Natural killer cell (primary cell): ENCODE measurements at places on chromosomes 7 and 10.

DNA sequence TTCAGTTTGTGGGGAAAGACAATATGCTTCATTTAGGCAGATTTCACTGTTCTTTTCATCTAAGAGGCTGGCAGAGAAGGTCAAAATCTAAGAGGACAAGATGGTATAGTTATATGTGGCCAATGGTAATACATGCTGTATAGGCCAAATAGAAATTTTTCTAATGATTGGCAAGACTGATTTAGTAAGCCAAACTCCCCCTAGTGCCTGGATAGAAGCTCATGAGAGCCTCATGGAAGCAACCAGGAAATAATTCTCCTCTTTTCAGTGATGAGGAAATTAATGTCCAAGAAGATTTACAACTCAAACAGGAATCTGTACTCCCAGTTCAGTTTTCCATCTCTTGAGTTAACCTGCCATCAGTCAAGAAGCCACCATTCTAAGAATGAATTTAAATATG is 253.6 kb upstream of the PHF14 start:
- no peak for DNase-seq

GRCh38 chr10:132310701-132311337 is 3.1 kb upstream of the STK32C start:
- no peak for DNase-seq

- DNase-seq, result no peak
Measured at GRCh38 chr10:116815641-116816415, 33.5 kb upstream of the ENO4 start.

DNA sequence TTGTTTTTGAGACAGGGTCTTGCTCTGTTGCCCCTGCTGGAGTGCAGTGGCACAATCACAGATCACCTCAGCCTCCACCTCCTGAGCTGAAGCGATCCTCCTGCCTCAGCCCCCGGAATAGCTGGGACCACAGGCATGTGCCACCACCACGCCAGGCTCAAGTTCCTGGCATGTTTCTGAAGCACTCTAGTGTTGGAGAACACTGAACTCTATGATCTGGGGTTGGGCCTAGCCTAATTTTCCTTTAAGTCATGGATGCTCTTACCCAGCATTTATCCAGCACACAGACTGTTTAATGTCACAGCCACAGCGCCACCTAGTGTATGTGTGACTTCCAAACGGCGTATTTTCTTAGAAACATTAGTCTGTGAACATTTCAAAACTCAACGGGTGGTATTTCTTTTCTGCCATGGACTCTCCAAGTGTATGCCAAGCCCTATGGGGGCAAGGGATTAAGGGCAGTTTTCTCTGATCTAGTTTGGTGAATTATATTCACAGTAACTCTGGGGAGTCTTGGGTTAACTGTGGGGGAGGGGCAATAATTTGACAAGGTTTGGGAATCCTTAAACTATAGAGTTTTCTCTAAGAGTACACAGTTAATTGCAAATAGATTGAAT is 91.8 kb downstream of the CREM start:
- peak; percentile 94 for DNase-seq

DNA sequence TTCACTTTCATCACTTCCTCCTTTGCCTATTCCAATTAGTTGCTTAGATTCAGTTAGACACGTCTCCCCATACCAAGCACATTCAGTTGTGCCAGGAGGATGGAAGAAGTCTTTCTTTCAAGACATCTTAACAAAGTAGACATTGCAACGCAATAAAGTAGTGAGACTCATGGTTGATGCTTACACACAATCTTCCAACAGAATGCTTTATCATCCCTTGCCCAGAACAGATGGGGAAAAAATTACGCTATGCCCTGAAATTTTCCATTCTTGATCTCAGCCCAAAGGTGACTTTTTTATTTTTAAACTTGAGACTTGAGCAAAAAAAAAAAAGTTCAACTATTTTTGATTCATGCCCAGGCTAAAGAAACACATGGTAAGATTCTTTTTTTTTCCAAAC is 74.9 kb downstream of the KCNMA1 start:
- no peak for DNase-seq

GRCh38 chr10:84665211-84665610 is 336.8 kb downstream of the CCSER2 start:
- no peak for DNase-seq

DNA sequence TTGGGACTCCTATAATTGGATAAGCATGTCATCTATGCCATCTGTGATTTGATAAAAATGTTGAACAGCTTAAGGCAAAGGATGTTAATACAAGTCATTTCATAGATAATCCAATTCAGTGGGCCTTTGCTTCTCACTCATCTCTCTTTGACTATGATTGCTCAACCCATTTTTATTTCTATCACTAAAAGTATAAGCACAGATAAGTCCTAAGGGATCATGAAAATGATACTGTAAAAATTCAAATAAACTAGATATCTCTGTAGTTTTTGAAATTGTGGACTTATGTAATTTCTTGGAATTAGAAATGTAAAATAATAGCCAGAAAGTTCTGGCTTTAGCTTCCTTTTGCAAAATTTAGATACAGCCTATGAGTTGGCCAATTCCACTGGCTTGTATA is 440.3 kb downstream of the POM121L12 start:
- no peak for DNase-seq

DNA sequence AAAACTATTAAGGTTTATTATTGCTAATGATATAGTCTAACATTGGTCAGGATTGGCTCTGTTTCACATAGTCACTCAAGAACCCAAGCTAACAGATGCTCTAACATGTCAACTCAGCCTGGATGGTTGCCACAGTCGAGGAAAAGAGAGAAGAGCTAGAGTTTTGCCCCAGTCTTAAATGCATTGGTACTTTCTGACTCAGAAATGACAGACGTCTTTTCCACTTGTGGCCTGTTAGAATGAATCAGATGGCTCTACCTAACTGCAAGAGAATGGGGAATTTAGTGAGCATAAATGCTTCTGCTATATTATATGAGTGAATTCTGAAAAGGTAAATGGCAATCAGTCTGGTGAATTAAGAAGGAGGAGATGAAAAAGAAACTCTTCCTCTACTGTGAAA is 13.9 kb downstream of the HECTD2 start:
- no peak for DNase-seq

DNA sequence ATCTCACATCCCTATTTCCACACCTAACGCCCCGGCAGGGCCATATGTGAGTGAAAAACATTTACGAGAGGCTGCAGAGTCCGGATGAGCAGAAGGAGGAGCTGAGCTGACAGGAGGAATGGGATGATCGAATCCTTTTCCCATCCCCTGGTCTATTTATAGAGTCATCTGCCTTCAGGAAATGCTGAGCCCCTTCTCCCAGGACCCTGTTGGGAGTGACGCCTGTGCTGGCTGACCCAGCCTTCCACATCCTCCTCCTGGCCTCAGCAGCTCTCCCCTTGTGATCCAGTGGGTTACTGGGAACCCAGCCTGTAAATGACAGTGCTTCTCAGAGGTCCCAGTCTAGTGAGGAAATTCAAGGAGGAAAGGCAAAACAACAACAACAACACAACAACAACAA is 16.6 kb downstream of the DENND2A start:
- no peak for DNase-seq

DNA sequence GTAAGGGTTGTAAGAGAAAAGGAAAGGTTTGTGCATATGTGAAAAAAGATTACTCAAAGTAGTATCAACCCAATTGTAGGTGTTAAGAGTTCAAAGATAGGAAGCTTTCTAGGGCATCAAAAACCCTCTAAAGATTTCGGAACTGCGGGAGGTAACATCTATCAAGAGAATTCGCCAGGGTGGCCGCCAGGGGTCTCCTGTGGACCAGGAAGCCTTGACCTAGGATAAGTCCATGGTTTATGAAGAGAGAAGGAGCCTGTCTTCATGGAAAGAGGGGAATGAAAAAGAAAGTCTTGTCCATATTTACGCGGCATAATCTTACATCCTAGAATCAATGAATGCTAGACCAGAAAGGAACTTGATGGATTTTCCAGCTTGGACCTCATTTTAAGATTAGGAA is 140.7 kb upstream of the CALCR start:
- no peak for DNase-seq

DNA sequence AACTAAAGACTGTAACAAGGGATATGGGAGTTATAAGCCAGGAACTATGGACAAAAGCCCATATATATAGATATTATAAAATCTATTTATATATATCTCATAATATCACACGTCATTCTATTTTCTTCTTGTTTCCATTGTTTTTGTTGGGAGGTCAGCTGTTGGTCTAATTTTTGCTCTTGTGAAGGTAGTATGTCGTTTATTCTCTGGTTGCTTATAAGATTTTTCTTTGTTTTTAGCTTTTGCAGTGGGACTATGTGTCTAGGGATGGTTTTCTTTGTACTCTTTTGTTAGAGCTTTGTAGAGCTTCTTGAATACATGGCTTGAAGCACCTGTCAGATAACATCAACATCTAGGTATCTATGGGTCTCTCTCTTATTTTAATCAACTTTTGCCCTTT is 14.0 kb downstream of the ARL4A start:
- no peak for DNase-seq

DNA sequence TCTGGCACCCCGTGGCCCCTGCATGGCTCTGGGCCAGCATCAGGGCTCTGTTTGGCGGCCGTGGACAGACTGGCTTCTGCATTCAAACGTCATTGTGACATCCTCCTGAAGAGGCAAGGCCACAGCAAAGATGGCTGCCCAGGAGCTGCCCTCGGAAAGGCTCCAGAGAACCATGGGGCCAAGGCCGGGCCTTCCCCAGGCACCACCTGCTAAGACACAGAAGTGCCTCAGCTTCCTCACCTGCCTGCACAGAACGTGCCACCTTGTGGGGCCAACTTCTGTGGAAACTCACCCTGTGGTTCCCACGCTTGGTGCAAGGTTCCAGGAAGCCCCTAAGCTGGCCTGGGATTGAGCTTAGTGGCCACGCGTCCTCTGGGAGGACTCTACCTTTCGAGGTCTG is 396.9 kb downstream of the PTPRN2 start:
- no peak for DNase-seq

DNA sequence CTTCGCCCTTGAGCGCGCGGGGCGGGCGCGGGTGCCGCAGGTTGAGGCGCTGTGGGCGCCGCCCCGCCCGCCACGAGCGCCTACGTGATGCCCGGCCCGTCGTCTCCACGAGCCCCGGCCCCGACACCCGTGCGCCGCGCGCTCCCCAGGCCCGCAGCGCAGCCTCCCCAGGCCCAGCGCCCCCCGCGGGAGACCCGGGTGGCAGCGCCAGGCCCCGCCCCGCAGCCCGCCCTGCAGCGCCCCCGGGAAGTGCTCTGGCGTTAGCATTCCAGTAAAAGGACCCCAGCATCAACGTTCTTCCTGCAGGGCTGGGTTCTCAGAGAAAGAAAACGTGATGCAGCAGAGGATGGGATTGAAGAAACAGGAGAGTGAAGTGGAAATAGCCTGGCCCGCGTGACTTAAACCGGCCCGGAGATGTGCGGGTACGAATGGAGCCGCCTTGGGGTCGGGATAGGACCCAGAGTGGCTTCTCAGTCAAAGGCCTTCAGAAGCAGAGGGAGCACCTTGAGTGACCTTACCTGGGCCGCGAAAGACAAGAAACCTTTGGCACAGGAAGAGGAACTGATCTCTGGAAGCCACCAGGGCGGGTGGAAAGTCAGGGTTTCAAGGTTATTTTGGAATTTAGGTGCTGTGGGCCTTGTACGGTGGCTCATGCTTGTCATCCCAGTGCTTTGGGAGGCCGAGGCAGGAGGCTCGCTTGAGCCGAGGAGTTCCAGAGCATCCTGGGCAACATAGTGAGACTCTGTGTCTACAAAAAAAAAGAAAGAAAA is 1.8 kb downstream of the PFKP start:
- DNase-seq, result no peak

- peak; percentile 79 for DNase-seq
Measured at GRCh38 chr7:130943336-130943901, 209.4 kb upstream of the KLF14 start.

- no peak for DNase-seq
Measured at GRCh38 chr7:88760136-88760515, 626 bp downstream of the ZNF804B start.

GRCh38 chr10:44416021-44416771 is 31.3 kb upstream of the CXCL12 start:
- no peak for DNase-seq

- DNase-seq, result peak; percentile 12
Measured at GRCh38 chr10:106711313-106711906, 453.1 kb downstream of the SORCS1 start.

- no peak for DNase-seq
Measured at GRCh38 chr10:119253433-119254174, 46.2 kb downstream of the GRK5 start.

- no peak for DNase-seq
Measured at GRCh38 chr10:23047201-23048050, 48.0 kb upstream of the MSRB2 start.

- no peak for DNase-seq
Measured at GRCh38 chr7:157021071-157021870, 10.8 kb upstream of the MNX1 start.

- DNase-seq, result no peak
Measured at GRCh38 chr10:80567292-80567691, 29.6 kb downstream of the SH2D4B start.
